Left lobe of liver (tissue), 2 donors: ENCODE measurements at places on chromosomes 5 and 9. TPM values are rescaled to one million over a fixed set of nuclear protein-coding genes. Genes with fewer than 3 reads are reported as not detected.

Gene PCDHB16
- total RNA-seq, result 0.58 TPM

Gene CAVIN4
- 0.13 TPM for total RNA-seq

Gene ARSI
- 0.43 TPM for total RNA-seq

Gene INSYN2B
- not detected for total RNA-seq

Gene NPDC1
- 16.6 TPM for total RNA-seq

Gene EQTN
- not detected for total RNA-seq

Gene GPR21
- total RNA-seq, result 0.55 TPM

Gene KLHL3
- 10.6 TPM for total RNA-seq

Gene INSL6
- not detected for total RNA-seq

Gene UAP1L1
- 1.8 TPM for total RNA-seq

Gene OMD
- total RNA-seq, result 0.13 TPM

Gene GBGT1
- 1.2 TPM for total RNA-seq

Gene BARHL1
- not detected for total RNA-seq

Gene TAF11L10
- total RNA-seq, result not detected

Gene ZDHHC11B
- total RNA-seq, result 6.1 TPM

Gene CERCAM
- total RNA-seq, result 1.0 TPM

Gene CERT1
- total RNA-seq, result 16.4 TPM

Gene CCDC192
- total RNA-seq, result not detected

Gene SPATA31D4
- total RNA-seq, result not detected

Gene SPATA31E1
- total RNA-seq, result not detected

Gene CENPH
- 0.53 TPM for total RNA-seq

Gene PCDHB8
- total RNA-seq, result not detected

Gene C9orf152
- 3.0 TPM for total RNA-seq

Gene CDC20B
- not detected for total RNA-seq

Gene HDHD3
- 76.9 TPM for total RNA-seq

Gene ATOX1
- 72.9 TPM for total RNA-seq

Gene SERF1A
- total RNA-seq, result not detected

Gene GCNT4
- total RNA-seq, result 0.25 TPM

Gene OBP2B
- not detected for total RNA-seq

Gene NR2F1-AS1
- 1.8 TPM for total RNA-seq

Gene PDE6A
- not detected for total RNA-seq

Gene KIF20A
- total RNA-seq, result 0.35 TPM

Gene CREBRF
- total RNA-seq, result 10.2 TPM

Gene FOXI1
- not detected for total RNA-seq

Gene IGFBPL1
- total RNA-seq, result not detected

Gene CLINT1
- 45.6 TPM for total RNA-seq

Gene ACTBL2
- total RNA-seq, result not detected

Gene TAS2R1
- total RNA-seq, result not detected
